ENCODE measurements at places on chromosomes 7 and 10. TPM values are rescaled to one million over a fixed set of nuclear protein-coding genes. Genes with fewer than 3 reads are reported as not detected.

DNA sequence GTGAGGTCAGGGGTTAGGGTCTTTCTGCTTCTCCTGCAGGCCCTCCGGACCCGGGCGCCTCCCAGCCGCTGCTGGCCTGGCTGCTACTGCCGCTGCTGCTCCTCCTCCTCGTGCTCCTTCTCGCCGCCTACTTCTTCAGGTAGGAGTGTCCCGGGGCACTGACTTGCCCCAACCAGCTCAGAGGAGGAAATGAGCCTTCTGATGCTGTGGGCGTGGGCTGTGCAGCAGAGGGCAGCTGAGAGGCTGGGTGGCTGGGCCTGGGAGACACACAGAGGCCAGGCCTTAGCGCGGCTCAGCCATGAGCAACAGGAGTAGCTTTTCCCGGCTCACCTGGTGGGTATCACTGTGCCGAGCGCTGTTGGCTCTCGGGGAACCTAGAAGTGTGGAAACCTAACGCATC lies 78.9 kb downstream of the MKI67 start:
- DNase-seq, result no peak

DNA sequence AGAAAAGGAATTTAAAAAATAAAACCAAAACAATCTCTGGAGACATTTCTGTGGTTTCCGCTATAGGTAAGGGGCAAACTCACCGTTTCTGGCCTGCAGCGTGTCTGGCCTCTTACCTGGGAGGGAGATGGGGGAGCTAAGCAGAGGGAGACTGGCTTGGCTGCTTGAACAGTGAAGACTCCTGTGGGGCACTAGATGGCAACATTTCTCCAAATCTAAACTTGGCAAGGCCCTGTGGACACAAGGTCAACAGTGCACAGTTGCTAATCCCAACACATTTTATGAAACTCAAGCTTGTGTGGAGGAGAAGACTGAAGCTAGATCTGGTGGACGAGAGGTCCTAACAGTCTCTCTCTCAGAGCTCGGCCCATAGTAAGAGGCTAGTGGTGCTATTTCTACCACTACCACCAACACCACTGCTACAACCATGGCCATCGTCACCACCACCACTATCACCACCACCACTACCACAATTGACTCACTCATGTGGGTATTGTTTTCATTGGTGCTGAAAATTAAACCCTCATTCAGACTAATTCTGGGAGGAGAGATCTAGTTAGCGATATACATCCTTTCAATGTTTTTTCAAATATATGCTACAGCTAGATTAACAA lies 28.4 kb upstream of the CDHR3 start:
- DNase-seq, result no peak

DNA sequence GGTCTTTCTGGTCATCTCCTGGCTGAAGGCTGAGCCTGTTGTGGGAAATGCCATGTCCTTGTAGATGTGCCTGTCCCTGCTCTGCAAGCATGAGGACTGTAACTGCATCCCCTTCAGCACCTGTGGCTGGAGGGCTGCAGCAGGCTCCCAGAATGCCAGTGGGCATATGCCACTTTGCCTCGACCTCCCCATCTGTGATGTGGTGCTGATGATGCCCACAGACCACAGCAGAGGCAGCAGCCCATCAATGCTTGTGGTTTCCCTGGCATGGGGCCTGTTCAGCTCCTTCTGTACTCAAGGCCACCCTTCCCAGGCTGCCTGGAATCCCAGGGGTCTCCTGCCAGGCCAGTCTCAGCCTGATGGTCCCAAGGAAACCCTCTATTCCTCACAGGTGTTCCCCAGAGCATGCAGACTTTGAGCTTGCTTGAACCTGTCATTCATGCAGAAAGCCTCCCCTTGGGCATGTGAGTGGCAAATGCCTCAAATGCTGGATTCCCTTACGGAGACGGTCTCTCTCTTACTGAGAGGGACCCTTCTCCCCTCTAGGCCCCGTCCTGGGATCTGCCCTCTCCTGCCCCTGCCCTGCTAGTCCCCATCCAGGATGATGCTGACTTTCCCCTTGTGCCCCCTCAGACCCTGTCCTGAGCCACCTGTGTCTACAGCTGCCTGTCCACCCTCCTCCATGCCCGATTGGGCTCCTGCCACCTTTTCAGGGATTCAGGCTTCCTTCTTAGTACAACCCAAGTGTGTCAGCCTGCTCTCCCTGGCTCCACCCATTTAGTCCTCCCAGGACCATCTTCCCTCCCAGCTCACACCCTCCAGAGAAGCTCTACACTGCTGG lies 50.9 kb upstream of the ANTXRL start:
- no peak for DNase-seq

DNA sequence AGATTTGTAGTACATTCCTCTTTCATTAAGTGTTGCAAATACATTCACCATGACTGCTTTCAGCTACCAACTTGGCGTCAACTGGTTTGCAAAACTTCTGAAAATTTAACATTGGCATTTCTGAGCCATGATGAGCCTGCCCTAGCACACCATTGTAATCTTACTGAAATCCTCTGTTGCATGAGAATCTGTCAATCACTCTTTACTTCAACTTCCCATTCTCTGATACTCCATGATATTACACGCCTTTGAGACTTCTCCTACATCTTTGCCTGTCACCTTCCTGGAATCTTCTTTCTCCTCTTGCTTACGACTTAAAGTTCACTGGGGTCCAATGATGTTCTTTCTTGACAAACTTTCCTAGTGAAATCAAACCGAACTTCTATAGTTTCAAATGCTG lies 32.2 kb downstream of the EBLN1 start:
- no peak for DNase-seq

DNA sequence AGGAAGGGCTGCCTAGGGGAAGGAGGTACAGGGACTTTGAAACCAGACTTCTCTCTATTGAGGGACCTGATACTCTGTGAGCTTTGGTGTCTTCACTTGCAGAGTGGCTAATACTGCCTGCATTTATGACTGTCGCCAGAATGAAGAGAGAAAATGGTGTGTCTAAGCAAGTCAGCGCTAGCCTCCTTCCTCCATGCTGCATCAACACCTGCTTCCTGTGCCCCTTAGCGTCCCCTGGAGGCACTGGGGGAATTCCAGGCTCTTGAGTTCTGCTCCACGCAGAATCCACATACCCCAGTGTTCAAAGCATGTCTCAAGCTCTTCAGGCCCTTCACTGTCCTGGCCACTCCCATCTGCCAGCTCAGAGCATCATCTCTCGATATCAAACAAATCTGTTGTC lies 140.5 kb downstream of the PKD1L1 start:
- no peak for DNase-seq

- no peak for DNase-seq
These were observed 76.9 kb downstream of the LRMDA start for GRCh38 chr10:75508239-75508813.

- DNase-seq, result no peak
These were observed 32.6 kb downstream of the DUSP5 start for GRCh38 chr10:110530131-110530831.

GRCh38 chr10:53029449-53029848 lies 256.9 kb upstream of the MBL2 start:
- DNase-seq, result no peak

DNA sequence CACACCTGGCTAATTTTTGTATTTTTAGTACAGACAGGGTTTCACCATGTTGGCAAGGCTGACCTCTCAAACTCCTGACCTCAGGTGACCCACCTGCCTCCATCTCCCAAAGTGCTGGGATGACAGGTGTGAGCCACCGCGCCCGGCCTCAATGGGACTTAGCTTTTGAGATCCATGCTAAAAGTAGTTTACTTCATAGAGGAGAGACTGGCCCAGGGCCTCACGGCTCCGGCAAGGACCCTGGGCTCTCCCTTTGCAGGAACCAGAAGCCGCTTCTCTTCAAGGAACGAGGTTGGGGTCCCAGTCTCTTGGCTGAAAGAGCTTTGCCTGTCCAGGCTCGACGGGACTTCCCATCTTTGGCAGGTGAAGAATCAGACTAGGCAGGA lies 30.1 kb upstream of the DNAAF5 start:
- no peak for DNase-seq

PLEKHS1 gene
- total RNA-seq, result under 0.01 TPM

DNA sequence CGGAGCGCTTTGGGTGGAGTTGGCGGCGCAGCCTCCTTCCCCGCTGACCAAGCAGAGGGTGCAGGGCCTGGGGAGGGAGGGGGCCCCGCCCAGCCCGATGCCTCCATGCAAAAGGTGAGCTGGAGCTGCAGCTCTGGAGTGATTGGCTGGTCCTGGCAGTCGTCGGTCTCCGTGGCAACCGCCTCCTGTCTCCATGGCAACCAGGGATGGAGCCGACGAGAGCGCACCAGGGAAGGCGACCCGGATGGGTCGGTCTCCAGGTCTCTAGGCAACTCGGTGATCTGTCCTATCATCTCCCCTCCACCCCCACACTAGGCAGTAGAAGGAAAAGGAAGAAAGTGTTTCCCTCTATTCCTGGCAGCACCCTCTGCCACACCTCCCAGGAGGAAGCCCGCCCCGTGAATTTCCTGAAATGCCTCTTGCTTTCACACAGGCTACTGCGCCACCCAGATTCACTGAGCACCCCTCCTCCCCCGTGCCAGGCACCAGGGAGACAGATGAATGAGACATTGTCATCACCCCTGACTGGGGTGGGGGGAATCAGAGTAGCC lies 647 bp upstream of the NACAD start:
- peak; percentile 57 for DNase-seq

GRM8 gene
- 4.9 TPM for total RNA-seq

LHPP gene
- total RNA-seq, result 15.9 TPM

DNA sequence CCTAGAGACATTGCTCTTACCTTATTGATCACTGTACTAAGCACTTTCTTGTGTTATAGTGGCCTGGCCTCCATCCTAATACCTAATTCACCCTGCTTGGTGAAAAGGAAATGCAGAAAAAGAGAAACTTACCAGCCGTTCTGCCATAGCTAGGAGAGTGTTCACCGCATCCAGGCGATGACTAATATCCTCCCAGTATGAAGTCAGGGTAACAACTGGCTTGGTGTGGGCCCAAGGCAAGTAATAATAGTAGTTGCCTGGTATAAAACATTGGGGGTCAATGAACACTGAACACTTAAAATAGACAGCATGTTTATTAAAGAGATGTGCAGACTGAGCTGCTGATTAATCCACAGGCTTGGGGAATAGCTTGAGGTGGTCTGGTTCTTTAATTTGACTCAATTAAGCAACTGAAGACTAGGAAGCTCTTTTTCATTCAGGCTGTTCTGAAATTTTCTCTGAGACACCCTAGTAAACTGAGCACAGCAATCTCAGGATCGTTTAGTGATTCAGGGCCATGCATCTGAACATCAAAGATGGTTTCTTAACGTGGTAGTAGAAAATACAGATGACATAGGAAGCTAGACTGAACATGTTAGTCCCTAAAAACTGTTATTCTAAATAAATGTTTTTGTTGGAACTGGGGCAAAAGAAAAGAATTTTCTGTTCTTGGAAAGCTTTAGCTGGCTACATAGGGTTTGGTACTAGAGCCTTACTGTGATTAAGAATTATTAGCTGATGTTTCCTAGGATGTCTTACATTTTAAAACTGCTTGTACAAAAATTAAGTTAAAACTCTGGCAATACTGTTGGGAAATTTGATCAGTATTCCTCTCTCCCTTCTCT lies 102.2 kb downstream of the MYOF start:
- DNase-seq, result no peak

ADAM8 gene
- 6.9 TPM for total RNA-seq

- DNase-seq, result no peak
These were observed 10.9 kb upstream of the ERCC6 start for GRCh38 chr10:49549640-49550346.

DNA sequence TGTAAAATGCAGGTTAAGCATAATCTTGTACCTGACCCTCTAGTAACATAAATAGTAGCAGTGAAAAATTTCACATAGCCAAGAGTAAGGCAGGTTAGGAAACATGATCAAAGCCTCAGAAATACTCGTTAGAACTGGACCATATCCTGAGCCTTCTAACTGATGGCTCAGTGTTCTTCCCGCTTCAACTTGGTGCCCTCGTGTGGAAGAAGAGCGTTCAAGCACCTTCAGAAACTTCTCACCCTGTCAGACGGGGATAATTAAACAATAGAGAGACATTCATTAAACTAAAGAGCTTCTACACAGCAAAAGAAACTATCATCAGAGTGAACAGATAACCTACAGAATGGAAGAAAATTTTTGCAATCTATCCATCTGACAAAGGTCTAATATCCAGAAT lies 124.5 kb downstream of the MYOF start:
- DNase-seq, result no peak

Measured in liver (tissue), 10 donors.